ENCODE measurements at places on chromosomes 5 and 9.

DNA sequence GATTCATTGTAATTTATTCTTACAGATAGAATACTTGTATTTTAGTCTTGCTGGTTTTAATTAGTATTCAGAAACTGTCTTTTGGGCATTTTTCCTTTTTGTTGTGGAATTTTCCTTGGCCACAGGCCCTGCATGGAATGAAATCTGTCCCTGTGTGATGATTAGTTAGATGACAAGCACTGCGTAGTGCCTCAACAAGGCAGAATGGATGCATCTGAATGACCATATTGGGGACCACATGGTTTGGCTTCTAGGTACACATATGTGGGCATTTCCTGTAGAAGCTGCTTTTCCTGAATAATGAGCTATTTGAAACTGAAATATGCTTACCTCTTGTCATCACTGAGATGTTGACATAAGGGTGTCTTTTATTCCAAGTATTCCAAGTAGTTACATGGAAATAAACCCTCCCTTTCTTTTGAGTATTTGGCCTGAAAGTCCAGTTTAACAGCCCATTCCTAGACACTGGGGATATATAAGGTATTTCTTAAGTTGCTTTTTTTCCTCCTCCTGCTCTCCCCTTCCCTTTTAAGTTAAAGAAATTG, 147.3 kb downstream of the YTHDC2 start:
- DNase-seq, result no peak

GRCh38 chr9:82606492-82607382, 456.2 kb downstream of the RASEF start:
- peak; percentile 82 for DNase-seq

DNA sequence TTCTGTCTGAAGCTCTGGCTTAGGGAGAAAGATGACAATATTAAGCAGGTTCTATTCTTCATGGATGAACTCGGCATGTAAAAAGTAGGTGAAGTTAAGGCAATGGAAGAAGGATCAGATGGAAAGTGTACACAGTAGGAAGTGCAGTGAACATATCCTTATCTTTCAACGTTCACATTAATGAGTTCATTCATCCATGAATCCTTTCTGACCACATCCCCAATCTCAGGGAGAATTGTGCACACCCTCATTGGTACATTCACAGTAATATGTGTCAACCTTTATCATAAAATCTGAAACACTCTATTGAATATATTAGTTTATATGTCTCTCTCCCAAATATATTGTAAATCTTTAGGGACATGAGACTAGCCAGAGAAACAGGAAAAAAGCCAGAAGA, 5.5 kb downstream of the GIN1 start:
- no peak for DNase-seq

DNA sequence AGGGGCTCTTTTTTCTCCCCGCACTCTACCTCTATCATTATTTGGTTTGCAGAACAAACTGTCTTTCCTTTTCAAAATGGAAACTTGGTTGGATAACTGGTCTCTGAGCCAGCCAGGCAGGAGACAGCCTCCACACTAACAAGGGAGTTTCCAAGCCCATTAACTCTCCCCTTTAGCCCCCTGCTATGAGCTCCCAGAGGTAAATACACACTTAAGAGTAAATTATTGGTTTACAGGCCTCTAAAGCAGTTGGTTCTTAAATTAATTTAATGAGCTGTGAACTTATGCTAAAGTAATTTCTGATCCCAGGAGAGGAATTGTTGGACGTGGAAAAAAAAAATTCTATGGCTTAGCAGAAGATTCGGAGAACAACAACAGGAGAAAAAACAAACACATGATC, 30.3 kb downstream of the EPB41L4A start:
- no peak for DNase-seq

GRCh38 chr9:36037549-36038122, 923 bp downstream of the RECK start:
- peak; percentile 27 for DNase-seq

GRCh38 chr5:72376381-72376780, 56.2 kb downstream of the PTCD2 start:
- no peak for DNase-seq

GRCh38 chr9:34519321-34520020, 3.3 kb downstream of the ENHO start:
- DNase-seq, result no peak

- no peak for DNase-seq
Measured at GRCh38 chr5:82396396-82396795, 118.2 kb upstream of the RPS23 start.

DNA sequence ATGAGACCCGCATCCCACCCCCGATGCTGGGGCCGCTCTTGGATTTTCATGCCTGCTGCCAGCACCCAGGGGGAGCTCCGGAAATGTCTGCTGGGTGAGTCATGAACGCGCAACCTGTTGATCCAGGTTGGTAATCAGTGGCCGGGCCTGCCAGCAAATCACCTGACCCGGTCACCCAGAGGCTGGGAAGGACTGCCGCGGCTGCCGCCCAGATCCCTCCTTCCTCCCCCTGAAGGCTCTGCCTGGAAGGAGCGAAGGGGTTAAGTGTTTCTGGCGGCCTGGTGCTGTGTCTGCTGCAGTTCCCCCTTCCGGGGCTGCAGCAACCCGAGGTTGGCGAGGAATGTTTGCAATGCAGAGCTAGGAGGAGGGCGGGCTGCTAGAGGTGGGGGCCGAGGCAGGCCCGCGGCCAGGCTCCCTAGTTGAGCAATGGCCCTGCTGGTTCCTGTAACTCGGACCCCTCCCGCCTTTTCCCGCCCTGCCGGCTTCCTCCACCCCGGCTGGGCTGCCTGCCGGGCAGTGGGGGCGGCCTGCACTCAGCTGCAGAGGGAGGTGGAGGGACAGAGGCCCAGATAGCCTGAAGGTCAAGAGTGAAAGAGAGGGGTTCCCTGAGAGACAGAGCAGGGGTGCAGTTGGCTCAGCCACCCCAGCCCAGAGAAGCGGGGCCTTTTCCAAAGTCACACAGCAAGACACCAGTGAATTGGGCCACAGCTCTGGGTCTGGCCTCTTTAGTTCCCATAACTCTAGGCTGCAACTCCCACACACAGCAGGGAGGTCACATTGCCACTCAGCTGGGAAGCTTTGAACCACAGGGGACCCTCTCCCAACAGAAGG, 156.3 kb upstream of the IER5L start:
- peak; percentile 98 for DNase-seq

DNA sequence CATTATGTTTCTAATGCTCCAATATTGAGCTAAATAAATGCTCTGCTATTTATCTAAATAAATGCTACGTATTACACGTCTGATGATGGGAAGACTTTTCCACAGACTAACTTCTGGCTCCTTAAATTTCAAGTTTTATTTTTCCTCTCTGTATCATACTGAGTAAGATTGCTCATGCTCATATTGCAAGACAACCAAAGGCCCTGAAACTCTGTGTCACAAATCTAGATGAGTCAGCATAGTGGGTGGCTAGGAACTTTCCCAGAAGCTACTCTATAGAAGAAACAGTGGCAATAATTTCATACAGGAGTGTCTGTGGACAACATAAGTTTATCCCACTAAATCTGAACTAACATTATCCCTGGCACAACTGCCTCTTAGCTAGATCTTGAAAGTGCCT, 53.0 kb upstream of the RFX3 start:
- no peak for DNase-seq

DNA sequence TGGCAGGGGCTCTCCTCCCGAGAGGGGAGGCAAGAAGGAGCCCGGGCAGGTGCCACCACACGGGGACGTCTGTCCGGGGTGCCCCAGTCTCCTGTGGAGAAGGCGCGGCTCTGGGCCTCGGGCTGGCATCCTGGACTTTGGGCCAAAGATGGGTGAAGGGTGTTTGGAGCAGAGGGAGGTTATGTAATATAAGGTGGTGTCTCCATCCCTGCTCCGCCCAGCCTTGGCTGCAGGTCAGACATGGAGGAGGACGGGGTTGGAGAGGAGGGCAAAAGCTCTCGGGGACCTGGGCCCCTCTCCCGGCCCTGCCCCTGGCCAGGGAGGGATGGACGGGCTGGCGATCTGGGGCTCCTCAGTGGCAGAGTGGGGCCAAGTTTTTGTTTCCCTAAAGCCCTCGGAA, 1.2 kb upstream of the SOHLH1 start:
- no peak for DNase-seq

- DNase-seq, result peak; percentile 81
Measured at GRCh38 chr5:39420482-39421145, 4.2 kb downstream of the DAB2 start.

- no peak for DNase-seq
Measured at GRCh38 chr9:96585426-96585825, 34.2 kb downstream of the CDC14B start.

GRCh38 chr5:4191703-4192102, 596.1 kb downstream of the IRX1 start:
- no peak for DNase-seq

DNA sequence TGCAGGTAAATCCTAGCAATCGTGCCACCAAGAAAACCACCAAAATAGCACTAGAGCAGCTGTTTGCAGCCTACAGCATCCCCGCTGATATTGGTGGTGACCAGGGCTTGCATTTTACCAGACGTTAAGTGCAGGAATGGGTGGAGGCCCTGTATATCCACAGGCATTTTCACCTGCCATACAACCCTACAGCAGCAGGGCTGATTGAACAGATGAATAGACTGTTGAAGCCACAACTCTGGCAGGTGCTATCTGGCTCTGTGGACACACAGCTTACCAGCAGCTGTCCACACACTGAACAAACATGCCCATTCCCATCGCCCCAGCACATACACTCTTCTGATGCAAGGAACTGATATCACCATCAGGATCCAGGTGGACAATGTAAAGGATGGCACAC, 154.5 kb upstream of the APC start:
- no peak for DNase-seq

- DNase-seq, result no peak
Measured at GRCh38 chr9:112371060-112371459, 8.8 kb upstream of the HSDL2 start.

GRCh38 chr9:75855509-75855908, 35.0 kb upstream of the PCSK5 start:
- DNase-seq, result peak; percentile 46

Data from umbilical cord (tissue), 2 donors.